ENCODE measurements at places on chromosomes 3 and 15.

DNA sequence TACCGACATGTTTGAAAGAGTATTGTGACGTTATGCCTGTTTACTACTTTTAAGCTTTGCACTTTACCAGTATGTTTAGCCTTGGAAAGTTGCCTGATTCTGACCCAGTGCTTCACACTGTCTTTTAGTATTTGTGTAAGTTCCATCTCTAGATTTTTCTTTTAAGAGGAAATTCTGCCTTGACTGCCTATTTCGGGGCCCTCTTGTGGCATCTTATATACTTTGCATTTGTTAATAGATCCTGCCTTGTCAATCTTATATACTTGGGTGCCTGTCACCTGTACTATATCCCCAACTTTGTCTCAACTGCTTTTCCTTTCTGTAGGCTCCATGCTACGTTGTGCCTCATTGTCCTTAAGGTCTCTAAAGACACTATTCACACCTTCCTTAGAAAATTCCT, 244.6 kb downstream of the STXBP5L start:
- DNase-seq, result peak; percentile 54

- DNase-seq, result no peak
Observed at GRCh38 chr3:45677033-45677446, 12.2 kb upstream of the SACM1L start.

DNA sequence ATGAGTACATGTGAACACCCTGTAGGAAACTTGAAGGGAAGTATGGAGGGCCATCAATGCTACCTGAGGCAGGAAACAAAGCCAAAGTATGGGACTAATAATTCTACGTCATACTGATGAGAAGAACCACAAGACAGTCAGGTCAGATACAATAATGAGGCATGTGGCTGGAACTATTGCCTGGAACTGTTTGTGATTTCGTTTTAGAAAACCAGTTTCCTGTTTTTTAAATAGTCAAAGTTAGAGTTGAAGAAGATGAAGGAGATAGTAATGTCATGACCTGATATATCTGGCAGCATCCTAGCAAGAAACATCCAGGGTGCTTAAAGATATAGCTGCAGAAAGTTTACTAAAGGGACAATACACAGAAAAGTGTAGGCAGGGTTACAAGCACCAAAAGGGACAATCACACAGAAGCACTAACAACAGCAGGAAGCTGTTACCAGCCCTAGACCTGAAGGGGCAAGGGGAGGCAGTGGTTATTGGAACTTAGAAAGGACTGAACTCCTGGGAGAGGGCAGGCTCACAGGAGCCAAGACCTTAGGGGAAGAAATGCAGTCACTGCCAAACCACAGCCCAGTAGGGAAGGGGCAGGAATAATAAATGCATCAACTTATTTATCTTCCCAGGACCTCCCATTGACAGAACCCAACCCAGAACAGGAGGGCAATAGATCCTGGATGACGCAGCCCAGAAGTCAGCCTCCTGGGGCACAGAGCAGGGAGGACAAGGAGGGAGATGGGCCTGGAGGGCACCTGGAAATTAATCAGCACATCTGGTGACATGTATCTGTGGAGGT, 302.1 kb upstream of the STT3B start:
- no peak for DNase-seq

DNA sequence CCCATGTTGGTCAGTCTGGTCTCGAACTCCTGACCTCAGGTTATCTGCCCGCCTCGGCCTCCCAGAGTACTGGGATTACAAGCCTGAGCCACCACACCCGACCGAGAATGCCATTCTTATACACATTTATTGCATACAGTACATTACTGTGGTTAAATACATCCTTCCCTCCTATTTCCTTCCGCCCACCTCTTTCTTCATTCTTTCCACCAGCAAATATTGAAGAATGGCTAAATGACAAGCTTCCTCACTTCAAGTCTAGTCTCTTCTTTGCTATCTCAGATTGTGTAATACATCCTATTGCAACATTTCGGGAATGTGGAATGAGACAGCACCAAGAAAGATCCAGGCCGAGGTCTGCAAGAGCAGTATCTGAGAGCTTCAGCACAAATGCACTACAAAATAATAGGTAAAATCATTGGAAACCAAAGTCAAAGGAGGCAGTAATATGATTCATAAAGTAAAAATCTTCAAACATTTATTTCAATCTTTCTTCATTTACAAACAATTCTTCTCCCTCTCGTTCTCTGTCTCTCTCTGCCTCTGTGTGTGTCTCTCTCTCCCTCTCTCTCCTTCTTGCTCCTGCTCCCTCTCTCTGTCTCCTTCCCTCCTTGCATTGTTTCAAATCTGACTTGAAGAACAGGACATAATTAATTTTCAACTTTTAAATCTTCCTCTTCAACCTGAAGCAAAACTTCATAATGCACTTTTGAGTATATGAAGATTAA, 94.7 kb upstream of the TGFBR2 start:
- DNase-seq, result no peak

DNA sequence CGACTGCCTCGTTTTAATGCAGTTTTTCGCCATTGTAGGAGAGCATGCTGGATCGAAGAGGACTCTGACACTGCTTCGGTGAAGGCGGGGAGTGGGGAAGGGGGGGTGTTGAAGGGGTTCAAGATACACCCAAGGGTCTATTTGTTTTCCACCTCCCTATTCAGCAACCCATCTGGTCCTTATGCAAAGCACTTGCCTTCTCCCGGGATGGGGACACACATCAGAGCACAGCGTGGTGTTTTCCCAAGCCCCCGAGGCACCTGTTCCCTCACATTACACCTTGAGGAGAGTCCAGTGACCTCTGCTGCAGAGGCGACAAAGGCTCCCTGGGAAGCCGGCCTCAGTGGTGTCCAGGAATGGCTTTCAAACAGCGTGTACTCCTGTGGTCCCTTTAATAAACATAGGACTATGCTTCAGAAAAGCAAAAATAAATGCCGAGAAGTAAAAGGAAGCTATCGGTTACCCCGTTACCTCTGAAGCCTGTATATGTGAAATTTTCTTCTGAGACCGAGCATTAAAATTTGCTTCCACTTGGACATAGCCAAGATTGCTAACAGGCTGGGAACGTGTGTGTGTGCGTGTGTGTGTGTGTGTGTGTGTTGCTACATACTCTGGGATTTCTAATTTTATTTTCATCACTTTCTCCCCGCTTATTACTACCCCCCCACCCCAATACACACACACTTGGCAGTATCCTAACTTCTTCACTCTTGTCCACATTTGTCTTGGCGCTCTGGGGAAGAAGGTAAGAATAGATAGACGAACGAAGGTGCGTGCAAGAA, 53.2 kb downstream of the CCDC54 start:
- peak; percentile 67 for DNase-seq

DNA sequence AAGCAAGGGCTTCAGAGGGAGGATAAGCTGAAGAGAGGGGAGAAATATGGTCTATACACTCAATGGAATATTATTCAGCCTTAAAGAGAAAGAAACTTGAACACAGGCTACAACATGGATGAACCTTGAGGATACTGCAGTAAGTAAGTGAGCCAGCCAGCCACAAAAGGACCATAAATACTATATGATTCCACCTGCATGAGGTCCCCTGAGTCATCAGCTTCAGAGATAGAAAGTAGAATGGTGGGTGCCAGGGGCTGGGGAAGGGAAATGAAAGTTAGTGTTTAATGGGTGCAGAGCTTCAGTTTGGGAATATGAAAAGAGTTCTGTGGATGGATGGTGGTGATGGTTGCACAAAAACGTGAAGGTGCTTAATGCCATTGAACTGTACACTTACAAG, 68.4 kb upstream of the SEC13 start:
- DNase-seq, result peak; percentile 76

DNA sequence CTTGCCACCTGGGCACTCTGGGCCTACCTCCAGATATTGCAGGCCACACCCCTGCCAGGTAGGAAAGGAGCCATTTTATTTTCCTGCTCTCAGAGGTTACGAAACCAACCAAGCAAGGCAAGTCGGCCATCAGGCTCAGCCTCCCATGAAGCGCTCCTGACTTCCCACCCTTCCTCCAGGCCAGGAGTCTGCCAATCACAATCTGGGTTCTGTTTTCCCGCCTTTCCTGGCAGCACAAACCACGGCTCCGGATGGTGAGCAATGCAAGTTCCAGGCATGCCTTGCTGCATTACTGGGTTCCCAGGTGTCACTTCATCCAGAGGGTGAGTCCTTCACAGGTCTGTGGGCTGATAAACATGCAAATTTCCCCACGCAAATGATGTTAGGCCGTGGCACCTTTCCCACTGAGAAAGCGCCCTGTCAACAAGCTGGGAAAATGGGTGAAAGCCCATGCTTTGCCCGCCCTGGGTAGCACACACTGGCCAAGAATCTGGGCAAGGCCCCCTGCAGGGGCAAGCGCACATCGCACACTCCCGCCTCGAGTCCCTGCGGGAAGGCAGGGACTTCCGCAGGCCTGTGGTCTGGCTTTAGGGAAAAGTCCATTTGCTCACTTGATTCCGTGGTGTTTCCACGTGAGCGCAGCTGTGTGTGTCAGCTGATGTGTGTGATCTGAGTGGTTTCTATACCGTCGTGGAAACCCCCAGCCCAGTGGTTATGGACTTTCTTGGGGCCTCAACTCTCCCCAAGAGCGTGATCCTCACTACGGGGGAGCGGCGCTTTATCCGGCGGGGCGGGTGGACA, 61.6 kb upstream of the RYK start:
- no peak for DNase-seq

GRCh38 chr3:72127844-72128243, 342.9 kb upstream of the PROK2 start:
- no peak for DNase-seq

DNA sequence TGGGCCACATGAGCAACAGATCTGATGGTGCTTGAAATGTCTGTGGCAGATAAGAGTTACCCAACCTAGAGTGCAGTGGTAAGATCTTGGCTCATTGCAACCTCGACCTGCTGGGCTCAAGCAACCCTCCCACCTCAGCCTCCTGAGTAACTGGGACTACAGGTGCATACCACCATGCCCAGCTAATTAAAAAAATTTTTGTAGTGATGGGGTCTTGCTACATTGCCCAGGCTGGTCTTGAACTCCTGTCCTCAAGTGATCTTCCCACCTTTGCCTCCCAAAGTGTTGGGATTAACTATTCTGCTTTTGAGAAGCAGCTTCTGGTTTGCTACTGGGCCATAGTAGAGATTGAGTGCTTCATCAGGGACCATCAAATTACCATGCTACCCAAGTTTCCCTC, 2.9 kb upstream of the TARS3 start:
- no peak for DNase-seq

DNA sequence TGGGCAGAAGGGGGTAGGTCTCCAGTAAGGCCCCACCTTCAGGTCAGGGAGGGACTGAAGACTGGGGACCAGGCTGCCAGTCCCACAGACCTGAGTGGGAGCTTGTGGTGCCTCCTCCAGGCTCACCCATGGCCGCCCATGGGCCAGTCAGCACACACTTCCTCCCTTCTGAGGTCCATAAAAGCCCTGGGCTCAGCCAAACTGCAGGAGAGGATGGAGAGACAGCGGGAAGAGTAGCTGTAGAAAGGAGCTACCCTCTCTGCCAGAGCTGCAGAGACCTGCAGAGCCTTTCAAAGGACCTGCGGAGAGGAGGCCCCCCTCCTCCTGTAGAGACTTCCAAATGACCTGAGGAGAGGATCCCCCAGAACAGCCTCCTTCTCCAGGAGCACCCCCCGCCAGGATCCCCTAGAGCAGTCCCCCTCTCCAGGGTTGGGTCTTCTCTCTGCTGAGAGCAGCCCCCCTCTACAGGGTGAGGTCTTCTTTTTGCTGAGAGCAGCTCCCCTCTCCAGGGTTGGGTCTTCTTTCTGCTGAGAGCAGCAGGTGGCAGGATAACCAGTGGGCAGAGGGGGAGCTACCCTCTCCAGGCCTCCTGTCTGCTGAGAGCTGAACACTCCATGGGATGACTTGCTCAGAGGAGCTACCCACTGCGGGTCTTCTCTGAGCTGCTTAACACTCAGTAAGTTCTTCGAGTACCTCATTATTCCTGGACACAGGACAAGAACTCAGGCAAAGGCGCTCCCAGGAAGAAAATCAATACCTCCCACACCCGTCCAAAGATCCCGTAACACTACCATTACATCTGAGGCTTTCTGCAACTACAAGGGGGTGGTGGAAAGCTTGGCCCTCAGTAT, 5.0 kb upstream of the SKIC8 start:
- no peak for DNase-seq

GRCh38 chr3:126984391-126985131, 1.6 kb downstream of the PLXNA1 start:
- no peak for DNase-seq

DNA sequence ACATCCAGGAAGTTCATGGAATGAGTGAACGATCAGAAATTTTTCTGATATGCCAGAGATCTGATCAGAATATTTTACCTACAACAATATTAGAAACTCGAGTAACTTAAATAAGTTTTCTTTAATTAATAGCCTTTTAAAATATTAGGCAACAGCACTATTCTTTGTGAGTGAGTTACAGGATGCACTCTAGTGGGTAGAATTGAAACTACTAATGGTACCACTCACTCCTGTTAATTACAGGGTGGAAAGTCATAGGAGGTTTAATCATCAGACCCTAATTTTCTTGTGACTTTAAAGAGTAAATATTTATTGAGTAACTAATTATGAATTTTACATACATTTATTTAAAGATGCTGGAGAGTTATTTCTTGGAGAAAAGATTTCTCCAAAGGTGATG, 217.3 kb downstream of the CACNA2D3 start:
- no peak for DNase-seq

- DNase-seq, result no peak
Observed at GRCh38 chr15:35349916-35350315, 196.0 kb downstream of the DPH6 start.

GRCh38 chr3:8507496-8507895, 5.9 kb downstream of the LMCD1 start:
- DNase-seq, result no peak

GRCh38 chr3:195042743-195043606, 228.0 kb downstream of the XXYLT1 start:
- DNase-seq, result no peak

GRCh38 chr3:29363110-29363509, 82.2 kb downstream of the RBMS3 start:
- no peak for DNase-seq

GRCh38 chr3:3800080-3800455, 837 bp downstream of the LRRN1 start:
- no peak for DNase-seq

GRCh38 chr15:67834581-67835296, 5.1 kb downstream of the RNU6-1 start:
- no peak for DNase-seq

DNA sequence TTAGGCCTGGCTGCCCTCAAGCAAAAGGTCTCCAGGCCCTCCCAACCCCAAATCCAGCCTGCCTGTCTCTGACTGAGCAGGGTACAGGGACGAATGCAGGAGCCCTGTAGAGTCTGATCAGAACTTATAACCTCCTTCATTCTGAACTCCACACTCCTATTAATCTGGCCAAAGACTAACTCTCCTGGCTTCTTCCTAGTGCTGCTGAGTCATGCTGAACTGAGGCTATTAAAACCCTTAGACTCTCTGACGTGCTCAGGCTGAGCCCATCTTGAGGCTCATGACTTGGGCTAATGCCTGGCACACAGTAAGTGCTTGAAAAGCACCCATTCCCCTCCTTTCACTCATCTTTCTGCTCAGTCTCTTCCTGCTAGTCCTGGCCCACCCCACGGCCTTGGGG, 81.9 kb downstream of the NUP210 start:
- no peak for DNase-seq

Data from Karpas-422 (cell line).